Adrenal gland (tissue), 19 donors: ENCODE measurements at places on chromosomes 7 and 10. TPM values are rescaled to one million over a fixed set of nuclear protein-coding genes. Genes with fewer than 3 reads are reported as not detected.

Gene CRHR2
- total RNA-seq = not detected

Gene CAMK1D
- total RNA-seq = 6.8 TPM

DNA sequence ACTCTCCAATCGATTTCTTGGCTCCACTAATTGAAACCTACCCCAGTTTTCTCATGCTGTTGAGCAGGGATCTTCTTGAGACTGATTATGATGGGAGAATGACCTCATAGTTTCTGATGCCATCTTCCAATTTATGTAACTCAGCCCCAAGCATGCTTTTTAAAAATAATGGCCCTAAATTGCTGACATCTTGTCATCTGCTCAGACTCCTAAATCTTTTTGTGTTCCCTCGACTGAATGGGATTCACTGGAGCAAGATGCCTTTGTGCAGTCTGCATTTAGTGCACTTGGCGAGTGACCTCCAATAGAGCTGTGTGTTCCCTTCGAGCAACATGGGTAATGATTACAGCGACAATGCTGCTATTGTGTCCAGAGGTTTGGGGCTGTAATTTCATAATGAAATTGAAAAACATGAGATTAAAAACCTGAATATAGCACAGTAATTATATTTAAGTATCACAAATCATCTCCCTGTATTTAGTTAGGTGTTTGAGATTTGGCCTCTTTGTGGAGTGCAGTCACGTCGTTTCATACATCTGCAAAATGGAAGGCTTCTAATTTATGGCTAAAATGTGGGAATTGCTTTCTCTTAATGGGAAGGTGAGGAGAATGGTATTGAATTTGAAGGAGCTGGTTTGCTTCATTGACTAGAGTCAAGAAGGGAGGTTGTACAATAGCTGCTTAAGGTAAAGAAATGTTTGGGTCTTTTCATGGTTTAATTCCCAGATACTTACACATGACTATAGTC lies 192.9 kb downstream of the AUTS2 start:
- no peak for DNase-seq

GRCh38 chr10:110376021-110376766 lies 71.5 kb upstream of the SMNDC1 start:
- DNase-seq = peak; percentile 79

GRCh38 chr10:130561681-130562080 lies 425.5 kb downstream of the GLRX3 start:
- no peak for DNase-seq
